EL (cell line): ENCODE measurements at places on chromosomes 6 and 20.

GRCh38 chr6:162671580-162672165, 55.9 kb downstream of the PRKN start:
- no peak for DNase-seq

DNA sequence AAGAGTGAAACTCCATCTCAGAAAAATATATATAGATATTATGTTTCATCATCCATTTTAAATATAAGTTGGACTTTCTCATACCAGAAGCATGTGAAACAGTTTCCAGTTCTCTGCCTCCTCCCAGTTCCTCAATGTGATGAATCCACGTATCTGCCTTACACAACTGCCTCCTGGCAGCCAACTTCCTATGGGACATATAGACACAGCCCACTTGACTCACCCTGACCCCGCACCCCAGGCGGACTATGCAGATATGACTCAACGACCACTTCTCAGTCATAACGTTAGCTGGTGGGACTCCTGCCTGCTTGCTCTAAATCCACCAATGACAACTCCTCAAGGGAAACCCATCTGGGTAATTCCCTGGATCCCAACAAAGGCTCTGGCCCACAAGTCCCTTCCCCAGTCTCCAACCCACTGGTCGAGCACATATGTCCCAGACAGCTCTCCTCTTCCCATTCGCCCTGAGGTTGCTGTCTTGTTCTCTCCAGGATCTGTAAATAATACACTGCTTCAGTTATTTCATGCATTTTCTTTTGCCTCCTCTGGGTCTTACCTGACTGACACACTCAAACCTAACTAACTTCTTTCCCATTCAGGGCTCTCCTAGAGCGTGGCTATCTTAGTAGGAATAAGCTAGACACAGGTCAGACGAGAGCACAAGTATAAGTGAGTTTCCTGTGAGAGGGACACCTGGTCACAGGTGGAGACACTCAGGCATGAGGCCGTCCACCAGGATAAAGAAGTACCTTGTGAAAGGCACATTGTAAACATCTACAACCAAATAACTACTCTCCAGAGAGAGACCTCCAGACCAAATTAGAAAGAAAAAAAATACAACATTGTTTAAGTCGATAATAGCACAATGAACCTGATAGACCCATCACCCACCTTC, 548.5 kb downstream of the CD83 start:
- DNase-seq: peak; percentile 99

GRCh38 chr6:148147463-148147830, 195.2 kb upstream of the SASH1 start:
- DNase-seq: no peak

GRCh38 chr6:108093781-108094300, 19.3 kb upstream of the OSTM1 start:
- no peak for DNase-seq

DNA sequence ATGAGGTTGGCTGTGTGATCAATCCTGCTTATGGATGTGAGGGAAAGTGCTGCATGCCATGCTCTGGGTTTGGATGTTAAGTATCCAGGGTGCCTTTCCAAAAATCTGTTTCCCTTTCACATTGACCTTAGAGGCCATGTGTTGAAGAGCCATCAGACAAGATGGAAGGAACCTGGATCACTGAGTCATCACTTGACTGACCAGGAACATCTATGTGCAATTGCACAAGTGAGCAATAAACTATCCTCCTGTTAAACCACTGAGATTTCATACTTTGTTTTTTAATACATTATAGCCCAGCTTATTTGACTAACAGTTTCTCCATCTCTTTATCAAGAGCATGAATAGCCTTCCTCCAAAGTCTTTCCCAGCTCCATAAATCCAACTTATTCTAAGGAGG, 17.8 kb upstream of the TMEM14A start:
- DNase-seq: no peak

DNA sequence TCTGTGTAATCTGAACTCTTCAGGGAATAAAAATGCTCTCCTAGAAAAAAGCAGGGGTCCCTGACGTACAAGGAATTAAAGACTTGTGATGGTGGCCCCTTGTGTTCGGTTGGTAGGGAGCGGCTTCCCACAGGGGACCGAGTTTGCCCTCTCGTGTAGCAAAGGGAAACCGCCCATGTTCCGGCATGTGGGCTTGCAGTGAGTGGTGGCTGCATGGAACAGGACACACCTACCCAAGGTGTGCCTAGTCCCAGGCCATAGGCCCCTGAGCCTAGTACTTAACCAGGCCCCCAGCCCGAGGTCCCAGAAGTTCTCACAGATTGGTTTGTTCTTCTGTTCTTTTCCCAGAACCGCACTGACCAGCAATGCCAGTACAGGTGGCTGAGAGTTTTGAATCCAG, 15.5 kb downstream of the MYBL2 start:
- DNase-seq: no peak

DNA sequence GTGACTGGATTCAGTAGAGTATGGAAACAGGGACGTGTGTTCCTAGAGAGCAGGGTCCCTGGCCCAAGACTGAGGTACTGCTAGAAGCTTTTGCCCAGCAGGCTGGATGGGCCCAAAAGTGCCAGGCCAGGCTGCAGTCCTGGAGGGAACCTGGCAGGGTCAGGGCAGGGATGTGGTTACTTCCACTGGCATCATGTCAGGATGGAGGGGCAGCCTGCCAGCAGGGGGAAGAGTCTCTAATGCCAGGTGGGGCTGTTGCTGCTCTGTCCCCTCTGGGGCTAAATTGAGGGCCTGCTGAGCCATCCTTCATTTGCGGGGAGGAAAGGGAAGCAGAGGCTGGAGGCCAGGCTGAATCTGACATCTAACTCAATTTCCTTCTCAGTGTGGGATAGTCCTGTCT, 17.2 kb downstream of the ZDHHC14 start:
- no peak for DNase-seq

GRCh38 chr20:18289306-18289705, 979 bp downstream of the ZNF133 start:
- DNase-seq: peak; percentile 14

DNA sequence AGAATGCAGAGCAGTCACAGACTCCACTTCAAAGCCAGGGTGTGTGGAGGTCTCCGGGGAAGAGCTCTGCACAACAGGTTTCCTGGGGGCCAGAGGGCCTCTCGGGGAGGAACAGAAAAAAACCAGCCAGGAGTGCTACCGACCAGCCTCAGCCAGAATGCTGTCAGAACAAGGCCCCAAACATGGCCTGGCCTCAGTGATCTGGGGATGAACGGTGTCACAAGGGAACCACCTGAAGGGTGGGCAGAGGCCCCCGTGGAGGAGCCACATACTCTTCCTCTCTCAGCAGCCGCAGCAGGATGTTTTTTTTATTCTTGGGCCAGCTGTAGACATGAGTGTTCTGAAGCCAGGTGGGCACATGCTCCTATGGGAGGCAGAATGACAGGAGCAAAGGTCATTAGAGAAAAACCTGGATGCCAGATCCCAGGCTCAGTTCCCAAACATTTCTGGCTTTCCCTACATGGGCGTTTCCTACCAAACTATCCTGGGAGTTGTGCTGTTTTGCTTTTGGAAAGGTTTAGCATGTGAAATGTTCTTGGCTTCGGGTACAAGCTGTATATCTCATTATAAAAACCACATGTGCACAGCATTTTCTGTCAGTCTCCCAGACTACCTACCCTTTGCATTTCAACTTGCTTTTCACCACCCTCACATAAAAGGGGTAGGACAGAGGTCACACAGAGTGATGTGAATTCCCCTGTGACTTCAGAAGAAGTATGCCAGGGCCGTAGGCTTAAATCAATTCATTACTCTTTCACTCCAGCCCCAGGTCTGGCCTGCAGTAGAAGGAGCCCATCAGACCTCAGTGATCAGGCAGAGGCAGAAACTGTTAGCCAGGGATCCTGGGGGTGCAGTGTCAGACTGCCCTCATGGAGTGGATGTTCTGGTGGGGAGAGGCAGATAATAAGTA, 46.2 kb downstream of the TRAF3IP2 start:
- DNase-seq: no peak

DNA sequence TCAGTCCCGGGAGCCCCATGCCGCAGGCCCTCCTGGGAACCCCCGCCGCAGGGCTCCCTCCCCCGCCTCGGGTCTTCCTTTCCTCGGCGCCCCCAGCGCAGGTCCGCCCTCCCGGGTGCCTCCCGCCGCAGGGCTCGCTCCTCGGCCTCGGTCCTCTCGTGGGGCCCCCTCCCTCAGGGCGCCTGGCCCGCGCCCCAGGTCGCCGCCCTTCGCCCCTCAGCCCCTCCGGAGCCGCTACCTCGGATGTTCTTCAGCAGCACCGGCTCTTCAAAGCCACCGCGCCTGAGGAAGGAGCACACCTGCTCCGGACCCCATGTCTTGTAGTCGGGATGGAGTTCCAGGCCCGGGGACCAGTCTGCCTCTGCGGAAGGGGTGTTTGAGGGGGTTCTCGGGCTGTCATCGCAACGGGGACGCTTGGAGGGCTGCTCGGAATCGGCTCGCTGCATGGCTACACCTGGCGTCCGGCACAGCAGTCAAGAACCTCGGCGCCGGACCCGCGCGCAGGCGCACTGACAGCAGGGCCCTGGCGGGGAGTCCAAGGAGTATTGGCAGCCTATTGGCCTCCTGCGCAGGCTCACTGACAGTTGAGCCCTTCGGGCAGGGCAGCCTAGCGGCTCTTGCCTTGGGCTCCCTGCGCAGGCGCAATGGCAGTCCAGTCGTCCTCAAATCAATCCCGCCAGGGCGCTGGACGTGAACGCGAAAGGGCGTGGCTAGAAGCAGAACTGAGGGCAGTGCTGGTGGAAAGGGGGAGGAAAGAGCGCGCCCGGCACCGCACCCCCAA, at the start of gene SAMHD1:
Gene SAMHD1 (minus strand): TSS at position 511 of the 781 bp plus-strand sequence. CDS start 65 bp downstream, at position 446.
- DNase-seq: peak; percentile 99
